Cortex of kidney (tissue), 1 donor: ENCODE measurements at places on chromosomes 2 and 18.

GRCh38 chr2:240146627-240147278 is 6.3 kb upstream of the OTOS start:
- no peak for DNase-seq

DNA sequence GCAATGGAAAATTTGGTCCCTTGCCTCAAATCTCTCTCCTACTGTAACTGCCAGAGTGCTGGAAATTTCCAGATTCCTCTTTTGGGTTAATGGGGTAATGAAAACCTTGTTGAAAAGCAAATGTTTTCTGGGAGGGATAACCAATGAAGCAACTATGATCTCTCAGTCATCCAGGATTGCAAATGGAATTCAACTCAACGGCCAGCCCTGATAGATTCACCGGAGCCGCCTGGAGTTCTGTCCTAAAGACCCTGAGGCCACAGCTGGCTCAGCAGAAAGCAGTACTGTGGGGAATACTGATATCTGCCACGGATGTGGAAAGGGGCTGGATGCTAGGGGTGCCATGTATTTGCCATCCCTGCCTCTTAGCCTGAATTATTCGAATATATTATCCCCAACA is 167.8 kb downstream of the NRP2 start:
- no peak for DNase-seq

DNA sequence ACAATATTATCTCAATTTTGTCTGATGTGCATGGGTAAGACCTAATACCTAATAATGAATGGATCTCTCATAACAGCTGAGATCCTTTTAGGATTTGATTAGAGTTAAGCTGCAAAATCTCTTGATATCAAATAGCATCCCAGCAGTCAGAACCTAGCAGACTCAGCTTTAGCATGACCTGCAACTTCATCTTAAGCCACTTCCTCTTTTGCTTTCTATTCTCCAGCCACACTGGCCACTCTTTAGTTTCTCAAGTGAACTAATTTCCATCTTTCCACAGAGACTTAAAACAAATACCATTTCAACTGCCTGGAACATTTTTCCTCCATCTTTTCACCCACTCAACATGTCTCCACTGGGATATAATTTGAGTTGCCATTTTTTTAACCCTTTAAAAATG is 1251.6 kb upstream of the ZEB2 start:
- DNase-seq, result no peak

- DNase-seq, result no peak
Observed at GRCh38 chr2:105590780-105591660, 153.7 kb upstream of the NCK2 start.

- no peak for DNase-seq
Observed at GRCh38 chr2:72367530-72368225, 220.0 kb upstream of the CYP26B1 start.

DNA sequence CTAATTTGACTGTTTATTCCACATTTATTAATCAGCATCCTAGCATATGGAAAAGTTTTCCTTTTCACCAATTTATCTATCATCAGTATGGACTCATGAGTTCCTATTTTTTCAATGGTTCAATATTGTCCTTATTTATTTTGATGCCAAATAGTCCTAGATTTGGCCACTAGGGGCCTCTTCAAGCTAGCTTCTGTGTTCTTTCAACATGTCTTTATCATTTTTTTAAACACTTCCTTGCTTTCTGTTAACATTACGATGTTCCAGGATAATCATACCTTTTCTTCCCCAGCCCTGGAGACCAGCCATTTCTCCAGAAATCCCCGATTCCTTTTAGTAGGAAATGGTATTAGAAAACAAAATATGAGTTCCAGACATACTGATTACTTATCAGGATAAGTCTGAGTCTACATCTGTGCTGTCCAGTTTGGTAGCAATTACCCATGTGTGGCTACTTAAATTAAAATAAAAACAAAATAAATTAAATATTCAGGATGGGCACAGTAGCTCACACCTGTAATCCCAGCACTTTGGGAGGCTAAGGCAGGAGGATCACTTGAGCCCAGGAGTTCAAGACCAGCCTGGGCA is 70.6 kb downstream of the RPE start:
- DNase-seq, result no peak

GRCh38 chr2:33321876-33322483 is 154.5 kb upstream of the RASGRP3 start:
- DNase-seq, result no peak

GRCh38 chr2:128414351-128414750 is 95.7 kb upstream of the HS6ST1 start:
- no peak for DNase-seq

GRCh38 chr2:60528281-60529020 is 25.0 kb downstream of the BCL11A start:
- DNase-seq, result no peak

GRCh38 chr18:77055429-77056300 is 76.9 kb downstream of the MBP start:
- no peak for DNase-seq

GRCh38 chr2:37629529-37629928 is 41.9 kb downstream of the CDC42EP3 start:
- DNase-seq, result no peak

- no peak for DNase-seq
Observed at GRCh38 chr2:17070711-17071110, 405.1 kb upstream of the CYRIA start.

GRCh38 chr2:137968477-137969417 is 4.5 kb downstream of the HNMT start:
- no peak for DNase-seq

DNA sequence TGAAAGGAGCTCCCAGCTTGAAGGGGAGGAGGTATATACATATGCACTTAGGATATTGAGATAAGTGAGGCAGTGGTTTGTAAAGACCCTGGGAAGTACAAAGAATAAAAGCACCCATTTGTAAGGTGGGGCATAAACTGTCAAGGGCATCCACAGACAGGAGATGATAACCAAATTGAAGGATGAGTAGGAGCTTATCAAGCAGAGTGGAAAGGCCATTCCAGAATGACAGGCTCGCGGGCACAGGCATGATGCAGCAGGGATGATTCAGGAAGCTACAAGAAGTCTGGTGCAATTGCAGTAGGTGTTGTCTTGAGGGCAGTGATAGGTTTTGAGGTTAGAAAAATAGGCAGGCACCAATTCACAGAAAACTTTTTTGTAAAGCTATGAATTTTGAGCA is 504.8 kb downstream of the PIK3C3 start:
- DNase-seq, result no peak

DNA sequence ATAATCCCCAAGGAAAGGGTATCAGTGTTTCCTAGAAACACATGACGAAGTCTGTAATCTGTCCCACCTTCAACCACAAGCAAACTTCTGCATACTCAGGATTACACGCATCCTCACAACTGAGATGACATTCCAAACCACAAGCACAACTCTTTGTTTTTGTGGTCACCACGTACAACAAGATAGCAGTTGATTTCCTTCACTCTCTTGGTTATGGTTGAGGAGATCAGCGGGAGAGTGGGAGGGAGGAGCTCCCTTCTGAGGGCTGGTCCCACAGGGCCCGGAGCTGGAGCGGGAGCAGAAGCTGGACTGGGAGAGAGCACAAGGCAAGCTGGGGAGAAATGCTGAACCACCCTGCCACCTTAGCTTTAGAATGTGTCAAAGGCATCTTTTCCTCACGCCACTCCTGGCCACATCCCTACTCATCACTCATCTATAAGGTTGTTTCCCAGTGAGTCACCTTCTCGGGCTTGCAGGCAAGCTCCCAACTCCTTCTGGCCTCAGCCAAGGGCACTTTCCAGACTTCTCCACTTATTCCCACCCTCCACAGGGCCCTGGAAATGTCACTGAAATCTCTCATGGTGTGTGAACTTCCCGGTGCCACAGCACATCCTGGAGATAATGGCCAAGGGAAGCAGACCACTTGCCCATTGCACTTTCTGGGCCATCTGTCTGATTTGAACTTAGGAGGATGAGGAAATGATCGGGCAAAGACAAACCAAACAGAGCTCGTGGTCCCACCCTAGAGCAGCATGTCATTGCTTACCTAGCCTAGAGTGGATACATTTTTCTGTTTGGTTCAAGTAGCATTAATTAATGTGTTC is 98.9 kb upstream of the LGALSL start:
- no peak for DNase-seq

DNA sequence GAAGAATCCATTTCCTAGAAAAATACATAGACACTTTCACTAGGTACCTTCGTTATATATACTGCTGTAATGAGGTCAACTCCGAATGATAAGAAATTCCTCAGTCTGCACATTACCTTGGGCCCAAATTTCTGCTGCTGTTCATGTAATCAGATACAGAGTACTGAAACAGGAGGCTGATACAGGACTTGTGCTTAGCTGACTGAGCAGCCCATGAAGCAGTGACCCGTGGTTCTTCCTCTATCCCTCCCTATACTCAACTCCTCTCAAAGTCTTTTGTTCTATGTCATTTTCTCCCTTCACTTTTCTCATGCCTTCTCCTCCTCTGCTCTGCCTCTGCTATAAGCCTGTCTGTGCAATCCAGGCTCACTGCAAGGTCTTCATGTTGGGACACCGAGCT is 57.5 kb upstream of the ST8SIA5 start:
- no peak for DNase-seq
